ENCODE measurements at places on chromosomes 11 and 22.

- DNase-seq: no peak
Measured at GRCh38 chr11:109148669-109149068, 273.3 kb upstream of the C11orf87 start.

DNA sequence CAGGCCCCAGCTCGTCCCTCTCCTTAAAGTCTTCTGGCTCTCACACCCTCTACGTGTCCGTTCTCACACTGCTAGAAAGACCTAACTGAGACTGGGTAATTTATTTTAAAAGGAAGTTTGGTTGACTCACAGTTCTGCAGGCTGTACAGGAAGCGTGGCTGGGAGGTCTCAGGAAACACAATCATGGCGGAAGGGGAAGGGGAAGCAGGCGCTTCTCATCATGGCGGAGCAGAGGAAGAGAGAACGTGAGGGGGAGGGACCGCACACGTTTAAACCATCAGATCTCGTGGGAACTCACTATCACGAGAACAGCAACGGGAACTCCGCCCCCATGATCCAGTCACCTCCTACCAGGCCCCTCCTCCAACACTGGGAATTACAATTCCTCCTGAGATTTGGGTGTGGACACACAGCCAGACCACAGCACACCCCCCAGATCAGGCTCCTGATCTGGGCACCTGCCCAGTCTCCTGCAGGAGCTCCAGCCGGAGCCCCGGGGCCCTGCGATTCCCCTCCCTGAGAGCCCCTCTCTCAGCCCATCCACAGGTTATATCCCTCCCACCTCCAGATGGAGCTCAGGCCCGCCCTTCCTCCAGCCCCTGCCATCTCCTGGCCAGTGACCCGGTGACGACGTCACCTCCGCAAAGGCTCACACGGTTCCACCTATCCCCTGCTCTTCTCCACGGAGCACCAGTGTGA, 170.2 kb downstream of the BRD1 start:
- DNase-seq: no peak

- no peak for DNase-seq
Measured at GRCh38 chr11:8766988-8767374, 84.4 kb downstream of the RPL27A start.

- DNase-seq: no peak
Measured at GRCh38 chr11:2202900-2203439, 31.4 kb upstream of the TH start.

DNA sequence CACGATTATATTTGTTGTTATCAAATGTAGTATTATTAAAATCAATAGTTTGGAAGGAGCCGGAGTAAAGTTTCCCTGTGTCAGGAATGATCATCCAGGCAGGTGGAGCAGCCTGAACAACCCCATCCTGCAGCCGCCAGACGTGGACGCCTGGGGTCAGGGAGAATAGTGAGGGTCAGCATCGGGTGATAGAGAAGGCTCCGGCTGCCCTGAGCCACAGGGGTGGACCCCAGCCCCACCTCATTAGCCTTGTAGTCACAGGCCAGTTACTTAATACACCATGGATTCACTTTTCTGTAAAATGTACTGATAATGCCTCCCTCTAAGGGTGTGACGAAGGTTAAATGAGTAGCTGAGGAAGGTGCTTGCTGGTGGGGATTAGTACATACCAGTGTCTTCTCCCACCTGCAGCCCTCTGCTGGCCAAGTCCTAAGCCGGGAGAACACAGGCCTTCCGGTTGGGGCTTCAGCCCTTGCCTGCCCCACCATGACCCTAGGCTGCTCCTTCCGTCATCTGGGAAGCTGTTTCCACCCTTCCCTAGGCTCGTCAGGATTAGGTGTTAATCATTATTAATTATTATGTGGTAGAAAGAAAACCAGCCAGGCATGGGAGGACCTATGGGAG, 14.9 kb downstream of the TMEM121B start:
- no peak for DNase-seq

DNA sequence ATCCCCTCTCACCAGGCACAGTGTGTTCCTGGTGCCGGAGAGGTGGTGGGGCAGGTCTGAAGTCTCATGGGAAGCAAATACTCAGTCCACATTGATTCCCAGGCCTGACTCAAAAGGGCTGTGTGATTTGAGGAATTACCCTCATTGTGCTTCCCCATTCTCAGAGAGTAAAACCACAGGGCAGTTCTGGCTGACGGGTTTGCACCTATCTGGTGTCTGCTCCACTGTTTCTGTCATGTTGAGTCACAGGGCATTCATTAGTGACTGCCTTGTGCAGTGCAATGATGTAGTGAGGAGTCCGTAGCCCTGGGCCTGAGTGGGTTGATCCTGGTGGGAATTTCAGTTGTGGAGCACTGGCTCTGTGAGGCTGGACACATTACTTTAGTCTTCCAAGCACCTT, 85.2 kb upstream of the ARHGAP20 start:
- no peak for DNase-seq

- no peak for DNase-seq
Measured at GRCh38 chr11:44943118-44943517, 7.6 kb downstream of the TP53I11 start.

DNA sequence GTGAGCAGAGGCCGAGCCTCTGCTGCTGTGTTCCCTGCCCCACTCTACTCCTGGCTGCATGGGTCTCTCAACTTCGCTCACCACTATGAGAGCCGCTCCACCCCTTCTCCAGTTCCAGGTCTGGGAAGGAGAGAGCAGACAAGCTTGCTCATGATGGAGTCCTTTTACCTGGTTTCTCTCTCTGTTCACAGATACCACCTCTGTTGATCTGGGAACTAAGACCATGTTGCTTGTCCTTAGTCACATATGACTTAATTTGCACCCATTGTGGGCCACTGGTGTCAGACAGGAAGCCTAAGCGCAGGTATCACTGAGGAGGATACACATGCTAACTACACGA, 26.8 kb downstream of the MCM5 start:
- no peak for DNase-seq

GRCh38 chr11:57205041-57205641, 23.4 kb downstream of the LRRC55 start:
- no peak for DNase-seq

GRCh38 chr11:117134431-117134830, 9.7 kb upstream of the PAFAH1B2 start:
- DNase-seq: no peak

GRCh38 chr11:44306918-44307244, 3.1 kb downstream of the ALX4 start:
- no peak for DNase-seq
